ENCODE measurements at places on chromosomes 1 and 21.

GRCh38 chr1:192260076-192260475 is 56.7 kb upstream of the RGS21 start:
- no peak for DNase-seq

- DNase-seq: no peak
These were observed 9.7 kb upstream of the CGN start for GRCh38 chr1:151501474-151501873.

GRCh38 chr1:244254467-244254866 is 197.2 kb downstream of the ADSS2 start:
- DNase-seq: no peak

- no peak for DNase-seq
These were observed 28.9 kb upstream of the NFASC start for GRCh38 chr1:204841798-204842197.

DNA sequence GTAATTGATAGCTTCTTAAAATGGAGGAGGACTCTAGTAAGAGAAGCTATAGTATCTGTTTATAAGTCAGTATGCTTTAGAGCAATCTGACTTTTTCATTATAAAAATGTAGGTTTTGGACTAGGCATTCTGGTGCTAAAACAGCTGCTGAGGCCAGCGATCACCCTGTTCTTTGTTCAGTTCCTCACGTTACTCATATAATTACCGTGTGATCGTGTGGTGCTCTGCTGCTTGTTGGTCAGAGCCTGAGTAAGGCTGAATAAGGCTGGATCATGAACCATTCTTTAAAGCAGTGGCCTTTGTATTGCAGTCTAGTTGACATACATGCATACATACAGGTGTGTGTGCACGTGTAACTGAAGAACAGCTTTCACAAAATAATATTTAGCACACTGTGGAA is 25.2 kb downstream of the CDC42 start:
- DNase-seq: no peak

- DNase-seq: no peak
These were observed 121.2 kb downstream of the SPSB1 start for GRCh38 chr1:9413877-9414213.

DNA sequence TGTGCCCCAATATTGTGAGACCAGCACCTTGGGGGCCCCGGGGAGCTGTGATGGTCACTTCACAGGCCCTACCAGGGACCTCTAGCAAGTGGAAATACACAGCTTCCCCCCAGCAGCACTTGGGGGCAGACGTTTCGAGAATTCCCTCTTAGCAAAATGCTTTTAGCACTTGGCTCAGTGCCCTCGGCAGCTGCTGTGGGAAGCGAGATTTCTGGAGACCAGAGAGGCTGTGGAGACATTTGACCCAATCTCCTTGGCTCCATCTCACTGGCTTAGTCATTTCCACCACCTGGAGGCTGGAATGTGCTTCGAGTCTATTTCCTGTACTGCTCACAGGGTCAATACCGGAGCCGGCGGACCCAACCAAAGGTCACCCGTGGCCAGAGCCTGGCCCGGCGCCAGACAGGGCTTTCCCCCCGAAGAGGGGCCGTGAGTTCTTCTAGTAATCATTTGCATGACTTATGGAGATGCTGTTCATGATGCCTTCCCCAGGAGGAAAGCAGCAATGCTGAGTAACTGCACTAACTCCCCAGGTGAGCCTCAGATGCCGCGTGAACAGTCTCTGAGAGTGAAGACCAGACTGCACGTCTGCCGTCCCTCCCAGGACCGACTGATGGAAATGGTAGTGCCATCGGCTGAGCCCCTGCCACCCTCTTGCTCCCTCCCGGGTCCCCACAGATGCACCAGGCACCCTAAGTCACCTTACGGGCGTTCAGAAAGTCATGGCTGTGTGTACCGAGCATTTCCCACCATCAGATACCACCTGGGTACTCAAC is 4.4 kb upstream of the C2CD2 start:
- no peak for DNase-seq

DNA sequence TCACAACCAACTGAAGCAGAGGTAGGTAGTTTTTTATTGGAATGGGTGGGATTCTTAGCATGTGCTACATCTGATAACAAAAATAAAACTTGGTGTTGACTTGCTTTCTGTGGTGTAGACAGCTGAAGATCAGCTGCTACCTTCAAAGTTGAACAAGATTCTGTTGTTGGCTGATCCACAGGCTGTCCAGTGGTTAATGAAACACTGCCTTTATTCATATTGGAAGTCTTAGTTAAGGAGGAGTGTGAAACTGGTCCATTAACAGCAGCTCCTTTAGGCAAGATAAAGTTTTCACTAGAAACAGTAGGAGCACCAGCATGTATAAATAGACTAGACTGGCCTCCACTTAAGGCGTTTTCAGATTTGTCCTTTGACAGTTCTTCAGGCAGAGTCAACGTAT is 81.1 kb downstream of the ZNF644 start:
- no peak for DNase-seq

- DNase-seq: no peak
These were observed 22.3 kb upstream of the AGPAT3 start for GRCh38 chr21:43842742-43843141.

- DNase-seq: no peak
These were observed 9.7 kb downstream of the S100A6 start for GRCh38 chr1:153526132-153526543.

DNA sequence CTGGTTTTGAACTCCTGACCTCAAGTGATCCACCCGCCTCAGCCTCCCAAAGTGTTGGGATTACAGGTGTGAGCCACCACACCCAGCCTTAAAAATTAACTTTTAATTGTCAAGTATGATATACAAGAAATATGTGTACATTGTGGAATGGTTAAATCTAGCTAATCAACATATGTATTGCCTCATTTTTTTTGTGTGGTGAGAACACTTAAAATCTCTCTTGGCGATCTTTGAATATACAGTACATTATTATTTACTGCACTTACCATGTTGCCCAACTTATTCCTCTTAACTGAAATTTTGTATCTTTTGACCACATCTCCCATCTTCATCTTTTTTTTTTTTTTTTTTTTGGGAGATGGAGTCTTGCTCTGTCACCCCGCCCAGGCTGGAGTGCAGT is 23.3 kb downstream of the THRAP3 start:
- no peak for DNase-seq

DNA sequence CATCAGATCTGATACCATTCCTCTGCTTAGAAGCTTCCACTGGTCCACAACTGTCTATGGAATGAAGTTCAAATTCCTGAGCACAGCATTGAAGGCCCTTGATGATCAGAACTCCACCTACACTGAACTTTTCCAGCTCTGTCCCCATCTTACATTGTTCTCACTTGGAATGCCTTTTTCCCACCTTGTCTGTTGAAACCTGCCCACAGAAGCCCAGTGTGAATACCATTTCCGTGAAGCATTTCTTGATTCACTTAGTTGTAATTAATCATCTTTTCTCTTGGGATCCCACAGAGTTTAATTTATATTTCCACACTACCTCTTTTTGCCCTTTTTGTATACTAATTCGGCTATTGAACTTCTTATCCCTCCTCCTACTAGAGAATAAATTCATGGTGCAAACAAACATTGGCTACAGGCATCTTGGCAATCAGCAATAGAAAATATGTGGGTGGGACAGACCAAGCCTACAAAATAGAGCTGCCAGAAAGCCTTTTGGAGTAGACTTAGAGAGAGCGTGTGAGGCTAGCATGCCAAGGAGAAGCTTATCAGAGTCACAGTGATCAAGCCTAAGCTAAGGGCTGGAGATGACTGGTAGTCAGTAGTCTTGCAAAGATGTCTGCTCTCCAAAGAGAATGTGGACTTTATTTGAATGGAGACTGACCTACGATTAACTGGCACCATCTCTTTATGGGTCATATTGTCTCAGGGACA is 26.1 kb downstream of the NHLH2 start:
- DNase-seq: no peak

DNA sequence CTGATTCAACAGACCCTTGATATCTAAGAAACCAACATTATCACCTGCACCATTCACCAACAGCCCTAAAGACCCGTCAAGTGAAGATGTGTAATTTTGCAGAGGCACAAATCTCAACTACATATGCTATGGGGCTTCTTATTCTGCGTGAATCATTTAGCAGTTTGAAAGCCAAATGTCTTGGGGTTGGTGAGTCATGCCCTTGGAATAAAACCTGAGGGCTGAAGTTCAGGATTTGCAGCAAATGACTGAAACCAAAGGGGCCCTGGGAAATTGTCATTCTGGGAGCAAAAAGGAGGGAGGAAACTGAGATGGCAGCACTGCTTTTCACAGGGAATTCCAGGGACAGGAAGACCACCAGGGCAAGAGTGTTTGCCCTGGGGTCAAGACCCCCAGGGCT is 79.2 kb upstream of the TNR start:
- DNase-seq: no peak

DNA sequence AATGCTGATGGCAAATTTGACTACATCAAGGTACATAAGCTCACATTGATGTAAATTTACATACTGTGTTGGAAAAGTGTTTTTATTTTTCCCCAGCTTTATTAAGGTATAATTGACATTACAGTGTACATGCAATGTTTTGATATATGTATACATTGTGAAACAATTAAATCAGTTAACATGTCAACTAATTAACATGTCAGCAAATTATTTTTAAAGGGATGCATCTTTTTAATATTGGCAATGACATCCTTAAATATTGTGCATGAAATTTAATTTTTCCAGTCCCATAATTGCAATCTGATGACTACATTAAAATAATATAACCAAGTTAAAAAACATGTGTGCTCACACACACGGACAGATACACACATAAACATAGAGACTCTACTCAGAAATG is 9.4 kb downstream of the EFCAB7 start:
- no peak for DNase-seq

DNA sequence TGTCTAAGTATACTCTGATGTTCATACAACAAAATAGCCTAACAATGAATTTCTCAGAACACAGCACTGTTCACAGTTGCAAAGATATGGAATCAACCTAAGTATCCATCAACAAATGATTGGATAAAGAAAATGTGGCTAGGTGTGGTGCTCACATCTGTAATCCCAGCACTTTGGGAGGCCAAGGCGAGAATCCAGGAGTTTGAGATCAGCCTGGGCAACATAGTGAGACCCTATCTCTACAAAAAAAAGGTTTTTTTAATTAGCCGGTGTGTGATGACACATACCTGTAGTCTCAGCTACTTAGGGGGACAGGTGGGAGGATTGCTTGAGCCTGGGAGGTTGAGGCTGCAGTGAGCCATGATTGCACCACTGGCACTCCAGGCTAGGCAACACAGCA is 10.7 kb downstream of the IFNAR2 start:
- peak; percentile 23 for DNase-seq

DNA sequence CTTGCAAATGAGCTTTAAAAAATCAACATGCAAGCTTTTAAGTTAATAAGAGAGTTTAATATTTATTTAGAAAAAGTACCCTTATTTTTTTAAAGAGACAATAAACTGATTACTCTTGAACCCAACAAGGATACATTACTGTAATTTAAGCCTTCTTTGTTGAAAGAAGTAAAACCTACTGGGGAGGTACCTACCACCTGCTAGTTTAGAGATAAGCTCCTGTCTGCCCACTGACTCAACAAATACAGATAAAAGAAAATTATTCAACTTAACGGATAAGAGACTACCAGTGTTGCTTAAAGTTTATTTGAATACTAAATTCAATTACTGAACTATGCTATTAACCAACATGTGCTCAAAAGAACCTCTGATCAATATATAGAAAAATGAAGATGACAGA is 23.1 kb downstream of the USP24 start:
- no peak for DNase-seq

- no peak for DNase-seq
These were observed 84.3 kb downstream of the RRAGC start for GRCh38 chr1:38775175-38775845.

DNA sequence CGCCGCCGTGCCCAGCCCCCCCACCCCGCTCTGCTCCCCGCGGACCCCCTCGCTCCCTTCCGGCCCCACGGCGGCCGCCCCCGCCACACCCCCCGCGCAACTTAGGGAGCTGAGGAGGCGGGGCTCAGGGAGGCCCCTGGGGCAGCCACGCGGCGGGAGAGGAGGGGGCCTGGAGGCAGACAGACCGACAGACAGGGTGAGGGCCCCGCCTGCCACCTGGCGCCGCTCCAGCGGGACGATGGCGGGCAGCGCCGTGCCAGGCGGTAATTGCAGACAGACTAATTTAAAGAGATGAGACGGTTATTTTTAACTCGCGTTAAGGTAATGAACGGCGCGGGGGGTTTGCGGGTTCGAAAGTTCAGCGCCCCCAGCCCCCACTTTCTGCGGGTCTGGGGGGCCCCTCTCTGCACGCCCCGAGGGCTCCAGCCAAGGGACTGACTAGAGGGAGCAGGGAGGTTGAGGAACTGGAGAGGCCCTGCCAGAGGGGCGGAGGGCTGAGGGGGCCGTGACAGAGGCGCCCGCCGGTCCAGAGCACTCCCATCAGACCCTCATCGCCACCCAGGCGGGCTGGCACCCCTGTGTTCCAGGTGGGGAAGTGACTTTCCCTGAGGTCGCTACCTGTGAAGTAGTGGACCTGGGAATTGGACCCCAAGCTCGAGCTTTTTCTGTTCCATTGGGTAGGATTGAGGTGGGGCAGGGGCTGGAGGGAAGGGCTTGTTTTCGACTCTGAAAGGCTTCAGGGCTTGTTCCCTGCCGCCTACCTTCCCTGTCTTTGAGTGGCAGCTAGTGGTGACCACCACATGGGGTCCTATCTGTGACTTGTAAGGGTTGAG is 5.4 kb downstream of the FOXO6 start:
- no peak for DNase-seq

DNA sequence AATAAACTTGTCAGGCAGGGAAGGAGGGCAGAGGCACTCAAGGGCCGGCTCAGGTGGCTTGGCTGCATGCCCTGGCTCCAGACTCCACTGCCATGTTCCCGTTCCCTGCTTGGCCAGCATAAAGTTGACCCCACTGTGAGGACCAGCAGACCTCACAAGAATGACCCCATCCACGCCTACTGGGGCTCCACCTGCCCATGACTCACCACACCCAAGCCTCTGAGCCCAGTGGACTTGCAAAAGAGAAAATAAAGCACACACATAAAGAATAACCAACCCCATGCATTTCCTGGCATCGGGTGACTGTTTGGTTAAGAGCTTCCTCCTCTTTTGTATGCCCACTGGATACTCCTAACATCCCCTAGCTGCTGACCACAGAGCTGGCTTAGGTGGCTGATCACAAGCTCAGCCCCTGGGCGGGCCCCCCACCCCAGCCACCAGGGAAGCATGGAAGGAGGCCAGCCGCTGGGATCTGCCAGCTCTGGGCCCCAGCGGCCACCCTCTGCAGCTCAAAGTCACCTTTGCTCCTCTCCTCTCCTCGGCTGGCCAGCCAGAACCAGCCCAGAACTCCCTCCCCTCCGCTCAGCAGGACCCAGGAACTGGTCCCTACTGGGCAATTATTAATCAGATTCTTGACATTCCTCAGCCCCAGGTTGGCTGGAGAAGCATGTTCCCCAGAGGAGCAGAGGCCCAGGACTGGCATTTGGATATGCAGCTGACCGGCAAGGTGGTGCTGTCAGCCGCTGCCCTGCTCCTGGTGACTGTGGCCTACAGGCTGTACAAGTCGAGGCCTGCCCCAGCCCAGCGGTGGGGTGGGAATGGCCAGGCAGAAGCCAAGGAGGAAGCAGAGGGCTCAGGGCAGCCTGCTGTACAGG is at the start of gene KLHDC7A:
KLHDC7A (plus strand) TSS at position 616 of the 875 bp plus-strand sequence; CDS start at position 668, 52 bp downstream.
- no peak for DNase-seq

All from activated CD8-positive, alpha-beta memory T cell treated with anti-CD3 and anti-CD28 coated beads, Interleukin-2, amount 10 ng/mL, durations not matched to agents 7 days and 5 days (primary cell).